SK-N-DZ (cell line): ENCODE measurements at places on chromosomes 2 and 18.

- no peak for DNase-seq
Observed at GRCh38 chr2:11682590-11682915, 12.6 kb upstream of the NTSR2 start.

DNA sequence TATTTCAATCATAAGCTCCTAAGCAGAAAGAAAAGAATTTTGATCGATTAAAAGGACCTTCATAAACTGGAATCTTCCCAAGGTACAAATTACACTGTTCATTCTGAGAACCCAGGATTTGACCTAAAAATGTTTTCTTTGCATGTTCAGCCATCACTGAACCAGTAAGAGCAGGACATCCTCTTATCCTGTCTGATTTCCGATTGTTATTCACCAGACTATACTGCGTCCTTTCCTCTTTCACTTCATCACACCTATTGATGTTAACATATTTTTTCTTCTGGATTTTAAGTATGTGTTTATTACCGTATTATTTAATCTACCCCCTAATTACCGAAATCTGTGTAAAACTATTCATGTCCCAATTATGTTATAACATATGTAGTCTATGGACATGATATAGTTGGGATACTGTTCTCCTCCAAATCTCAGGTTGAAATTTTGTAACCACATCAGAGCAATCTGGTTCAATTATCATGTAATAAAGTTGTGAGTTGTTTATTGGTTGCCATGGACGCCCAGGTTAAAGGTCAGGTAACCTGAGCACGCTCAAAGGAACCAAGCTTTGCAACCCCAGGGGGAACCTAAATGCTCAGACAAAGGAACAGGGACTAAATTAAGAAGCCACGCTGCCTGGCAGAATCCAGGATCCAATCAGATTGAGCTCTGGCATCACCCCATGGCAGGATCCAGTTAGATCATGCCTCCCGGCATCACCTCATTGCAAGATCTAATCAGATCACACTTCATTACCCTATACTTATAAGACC lies 11.6 kb upstream of the TBC1D8 start:
- peak; percentile 21 for DNase-seq

DNA sequence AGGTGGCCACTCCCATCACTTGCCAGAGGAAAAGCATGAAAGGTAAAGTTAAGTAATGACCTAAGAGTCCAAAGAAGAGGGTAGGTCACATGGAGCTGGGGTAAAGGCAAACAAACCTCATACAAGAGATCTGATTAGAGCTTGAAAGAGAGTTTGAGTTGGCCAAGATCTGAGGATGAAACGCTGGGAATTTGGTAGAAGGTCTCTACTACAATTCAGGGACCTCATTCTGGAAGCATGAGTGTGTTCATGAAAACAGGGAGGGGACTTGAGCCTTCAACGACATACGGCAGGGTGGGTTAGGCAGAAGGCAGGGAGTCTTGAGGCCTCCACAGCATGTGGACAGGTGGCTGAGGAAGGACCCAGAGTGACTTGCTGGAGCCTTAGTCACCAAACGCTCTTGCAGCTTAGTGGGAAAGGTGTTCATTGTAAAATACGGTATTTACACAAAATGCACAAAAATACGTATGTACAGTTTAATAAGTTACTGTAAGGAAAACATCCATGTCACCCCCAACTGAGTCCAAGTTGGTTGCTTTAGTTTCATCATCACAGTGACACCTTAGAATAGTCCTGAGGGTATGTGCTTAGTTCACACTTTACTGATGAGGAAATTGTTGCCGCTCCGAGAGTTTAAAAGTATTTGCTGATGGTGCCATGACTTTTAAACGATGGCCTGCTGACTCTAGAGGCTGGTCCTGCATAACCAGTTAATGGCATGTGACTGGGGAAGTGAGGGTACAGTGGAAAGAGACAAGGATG lies 5.0 kb upstream of the FARP2 start:
- DNase-seq = no peak

DNA sequence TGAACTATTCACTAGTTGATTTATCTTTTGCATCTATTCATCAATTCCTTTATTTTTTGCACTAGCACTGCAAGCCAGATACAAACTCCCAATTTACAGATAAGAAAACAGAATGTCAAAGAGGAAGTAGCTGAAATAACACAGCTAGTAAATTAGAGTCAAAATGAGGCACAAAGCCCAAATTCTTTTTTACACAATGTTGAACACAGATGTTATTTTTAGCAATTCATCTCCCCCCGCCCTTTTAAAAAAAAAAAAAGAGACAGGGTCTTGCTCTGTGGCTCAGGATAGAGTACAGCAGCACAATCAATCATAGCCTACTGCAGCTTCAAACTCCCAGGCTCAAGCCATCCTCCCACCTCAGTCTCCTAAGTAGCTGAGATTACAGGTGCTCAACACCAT lies 127.8 kb downstream of the CCBE1 start:
- peak; percentile 16 for DNase-seq

- DNase-seq = no peak
Observed at GRCh38 chr2:225842939-225843338, 443.4 kb downstream of the NYAP2 start.

DNA sequence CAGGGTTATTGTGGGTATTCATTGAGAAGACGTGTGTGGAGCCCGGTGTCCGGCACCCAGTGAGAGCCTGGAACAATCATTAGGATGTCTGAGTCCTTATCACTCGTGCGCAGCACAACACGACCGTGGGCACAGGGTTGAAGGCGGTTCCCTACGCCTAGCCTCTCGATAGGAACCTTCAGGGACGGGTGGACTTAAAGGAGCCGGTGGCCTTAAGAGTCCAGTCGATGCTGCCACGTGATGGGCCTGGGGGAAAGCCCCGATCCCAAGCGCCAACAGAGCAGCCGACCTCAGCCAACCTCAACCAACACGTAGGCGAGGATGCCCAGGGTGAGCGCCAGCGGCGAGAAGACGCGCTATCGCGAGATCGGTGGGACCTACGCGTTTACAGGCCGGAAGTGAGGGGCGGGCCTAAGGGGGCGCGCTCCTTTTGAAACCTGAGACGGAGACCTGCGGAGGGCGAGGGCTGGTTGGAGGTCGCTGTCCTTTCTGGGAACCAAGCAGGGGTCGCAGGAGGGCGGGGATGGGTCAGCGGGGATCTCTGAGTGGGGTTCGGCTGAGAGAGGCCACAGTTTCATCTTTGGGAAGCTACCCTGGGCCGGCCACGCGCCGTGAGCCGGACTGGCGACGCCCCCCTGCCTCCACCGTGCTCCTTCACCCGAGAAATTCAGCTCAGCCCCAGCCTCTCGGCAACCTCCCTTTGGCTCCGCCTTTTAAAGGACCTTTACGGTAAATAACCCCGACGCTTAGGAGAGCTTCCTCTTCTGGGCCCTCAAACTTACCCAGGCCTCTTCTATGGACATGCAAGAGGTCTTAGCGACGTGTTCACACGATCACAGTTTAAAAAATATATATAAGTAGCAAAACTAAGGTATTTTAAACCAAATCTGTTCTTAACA lies 28.3 kb downstream of the WNT10A start:
- DNase-seq = peak; percentile 96

- DNase-seq = peak; percentile 85
Observed at GRCh38 chr2:58448065-58448507, 207.0 kb upstream of the FANCL start.

- DNase-seq = no peak
Observed at GRCh38 chr18:54220406-54220805, 4.1 kb downstream of the MBD2 start.

DNA sequence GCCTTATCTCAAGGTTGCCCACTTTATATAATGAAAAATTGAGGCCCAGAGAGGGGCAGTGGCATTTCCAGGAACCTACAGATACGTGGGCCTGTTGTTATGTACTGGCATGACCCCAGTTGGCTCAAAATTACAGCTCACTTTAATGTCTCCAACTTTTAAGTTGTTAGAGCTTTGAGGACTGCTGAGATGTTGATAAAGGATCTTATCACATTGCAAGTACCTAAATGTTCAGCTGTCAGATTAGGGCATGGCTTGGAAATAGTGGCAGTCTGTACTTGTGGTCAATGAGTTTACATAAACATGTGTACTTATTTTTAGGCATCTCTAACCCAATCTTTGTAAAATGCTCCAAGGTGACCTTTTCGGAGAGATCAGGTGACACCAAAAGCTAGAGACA lies 14.6 kb downstream of the SLC4A5 start:
- no peak for DNase-seq

DNA sequence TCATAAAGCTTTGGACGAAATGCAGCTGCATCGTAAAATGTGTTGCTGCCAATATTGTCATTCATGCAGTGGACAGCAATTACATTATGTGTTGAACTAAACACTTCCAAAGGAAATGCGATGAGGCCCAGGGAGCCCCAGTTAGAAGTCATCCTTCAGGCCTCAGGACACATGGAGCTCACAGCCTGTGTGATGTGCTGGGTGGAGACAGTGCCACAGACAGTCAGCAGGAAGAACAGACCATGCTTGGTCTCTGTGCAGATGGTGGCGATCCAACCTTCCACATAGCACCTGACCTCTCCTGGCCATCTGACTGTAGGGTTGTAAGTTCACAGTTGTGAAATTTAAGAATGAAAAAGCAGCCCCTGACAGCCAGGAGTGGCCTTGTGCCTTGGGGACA lies 118.3 kb upstream of the ALKAL2 start:
- no peak for DNase-seq

GRCh38 chr2:159750873-159751272 lies 38.6 kb downstream of the MARCHF7 start:
- no peak for DNase-seq

DNA sequence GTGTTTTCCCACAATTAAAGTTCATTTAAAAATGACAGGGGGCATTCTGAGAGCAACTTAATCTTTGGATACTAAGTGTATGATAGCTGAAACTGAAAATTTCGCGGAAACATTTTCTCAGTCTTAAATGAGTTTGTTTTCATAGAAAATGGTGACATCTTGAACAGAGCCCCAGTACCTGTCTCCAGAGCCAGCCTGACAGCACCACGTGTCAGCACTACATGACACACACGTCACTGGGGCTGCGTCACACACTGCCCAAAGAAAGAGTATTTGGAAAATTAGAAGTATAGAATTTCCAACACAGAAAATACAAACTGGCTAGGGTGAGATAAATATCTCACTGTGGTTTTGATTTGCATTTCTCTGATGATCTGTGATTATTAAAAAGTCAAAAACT lies 50.8 kb downstream of the CMPK2 start:
- DNase-seq = no peak

GRCh38 chr2:102514061-102514785 lies 41.2 kb downstream of the SLC9A4 start:
- no peak for DNase-seq

GRCh38 chr18:6505498-6505875 lies 90.8 kb upstream of the L3MBTL4 start:
- no peak for DNase-seq
